ENCODE measurements at places on chromosomes 7 and 10.

GRCh38 chr10:52742731-52743130, 29.9 kb downstream of the MBL2 start:
- no peak for DNase-seq

DNA sequence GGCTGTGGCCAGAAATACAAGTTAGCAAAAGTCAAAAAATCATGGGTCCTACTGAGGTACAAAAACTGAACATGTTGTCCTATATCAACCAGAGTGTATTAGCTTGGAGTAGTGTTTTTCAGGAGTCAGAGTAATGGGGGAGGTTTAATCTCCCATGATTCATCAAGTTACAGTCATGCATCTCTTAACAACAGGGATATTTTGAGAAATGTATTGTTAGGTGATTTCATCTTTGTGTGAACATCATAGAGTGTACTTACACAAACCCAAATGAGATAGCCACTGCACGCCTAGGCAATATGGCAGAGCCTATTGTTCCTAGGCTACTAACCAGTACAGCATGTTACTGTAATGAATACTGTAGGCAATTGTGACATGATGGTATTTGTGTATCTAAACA, 14.9 kb upstream of the TES start:
- no peak for DNase-seq

DNA sequence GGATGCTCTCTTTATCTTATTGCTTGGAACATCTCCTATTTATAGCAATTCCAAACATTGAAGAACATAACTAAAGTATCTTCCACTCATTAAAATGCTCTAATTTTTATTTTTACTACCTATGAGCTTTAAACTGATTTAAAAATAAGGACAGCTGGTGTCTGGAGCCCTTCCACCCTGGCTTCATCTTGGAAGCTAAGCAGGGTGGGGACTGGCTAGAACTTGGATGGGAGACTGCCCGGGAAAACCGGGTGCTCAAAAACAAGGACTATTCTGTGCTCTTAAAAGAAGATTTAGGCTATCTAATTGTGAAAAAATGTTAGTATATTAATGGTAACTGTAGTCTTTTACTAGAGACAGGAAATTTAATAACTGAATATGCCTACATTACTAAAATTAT, 69.2 kb downstream of the ARMC3 start:
- DNase-seq, result peak; percentile 8

DNA sequence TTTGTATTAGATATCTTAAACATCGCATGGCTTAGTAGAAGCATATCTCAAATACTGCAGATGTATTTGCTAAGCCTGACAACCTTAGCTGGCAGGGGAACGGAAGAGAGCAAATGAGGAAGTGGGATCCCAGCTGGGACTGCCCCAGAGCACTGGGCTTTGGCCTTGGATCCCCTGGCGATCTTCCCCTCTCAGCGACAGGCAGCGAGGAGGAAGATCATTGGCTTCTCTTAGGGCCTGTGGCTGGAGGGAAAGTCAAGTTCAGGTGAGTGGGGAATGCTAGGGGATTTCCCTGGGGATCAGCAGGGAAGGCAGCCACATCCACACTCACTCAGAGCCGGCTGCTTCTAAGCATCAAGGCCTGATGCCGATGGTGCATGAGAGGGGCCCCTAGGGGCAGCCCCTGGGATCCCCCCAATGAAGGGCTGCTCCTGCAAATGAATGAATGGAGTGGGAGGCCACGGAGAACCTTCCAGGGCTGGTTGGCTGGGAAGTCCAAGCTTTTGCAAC, 42.0 kb downstream of the LYZL2 start:
- no peak for DNase-seq

DNA sequence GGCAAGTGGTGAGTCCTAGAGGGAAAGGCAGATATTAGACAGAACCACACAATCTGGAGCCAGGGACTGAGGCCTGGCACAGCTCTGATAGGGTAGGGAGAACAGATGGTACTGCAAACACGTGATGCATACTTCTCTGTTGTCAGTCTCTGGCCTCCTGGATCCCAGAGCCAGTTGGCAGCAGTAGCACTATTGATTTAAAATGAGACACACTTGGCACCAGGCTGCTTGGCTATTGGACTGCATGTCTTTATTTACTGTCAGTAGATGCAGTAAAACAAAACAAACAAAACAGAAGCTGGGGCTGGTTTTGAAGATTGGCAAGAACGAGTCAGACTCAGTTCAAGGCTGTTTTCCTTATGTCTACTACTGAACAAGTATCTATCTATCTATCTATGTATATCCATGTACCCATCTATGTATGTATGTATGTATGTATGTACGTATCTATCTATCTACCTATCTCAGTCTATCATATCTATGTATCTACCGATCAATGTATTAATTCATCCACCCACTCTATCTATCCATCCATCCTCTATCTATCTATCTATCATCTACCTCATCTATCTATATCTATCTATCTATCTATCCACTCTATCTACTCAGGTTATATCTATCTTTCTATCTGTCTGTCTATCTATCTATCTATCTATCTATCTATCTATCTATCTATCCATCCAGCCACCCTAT, 23.4 kb upstream of the MGAM2 start:
- DNase-seq, result no peak

DNA sequence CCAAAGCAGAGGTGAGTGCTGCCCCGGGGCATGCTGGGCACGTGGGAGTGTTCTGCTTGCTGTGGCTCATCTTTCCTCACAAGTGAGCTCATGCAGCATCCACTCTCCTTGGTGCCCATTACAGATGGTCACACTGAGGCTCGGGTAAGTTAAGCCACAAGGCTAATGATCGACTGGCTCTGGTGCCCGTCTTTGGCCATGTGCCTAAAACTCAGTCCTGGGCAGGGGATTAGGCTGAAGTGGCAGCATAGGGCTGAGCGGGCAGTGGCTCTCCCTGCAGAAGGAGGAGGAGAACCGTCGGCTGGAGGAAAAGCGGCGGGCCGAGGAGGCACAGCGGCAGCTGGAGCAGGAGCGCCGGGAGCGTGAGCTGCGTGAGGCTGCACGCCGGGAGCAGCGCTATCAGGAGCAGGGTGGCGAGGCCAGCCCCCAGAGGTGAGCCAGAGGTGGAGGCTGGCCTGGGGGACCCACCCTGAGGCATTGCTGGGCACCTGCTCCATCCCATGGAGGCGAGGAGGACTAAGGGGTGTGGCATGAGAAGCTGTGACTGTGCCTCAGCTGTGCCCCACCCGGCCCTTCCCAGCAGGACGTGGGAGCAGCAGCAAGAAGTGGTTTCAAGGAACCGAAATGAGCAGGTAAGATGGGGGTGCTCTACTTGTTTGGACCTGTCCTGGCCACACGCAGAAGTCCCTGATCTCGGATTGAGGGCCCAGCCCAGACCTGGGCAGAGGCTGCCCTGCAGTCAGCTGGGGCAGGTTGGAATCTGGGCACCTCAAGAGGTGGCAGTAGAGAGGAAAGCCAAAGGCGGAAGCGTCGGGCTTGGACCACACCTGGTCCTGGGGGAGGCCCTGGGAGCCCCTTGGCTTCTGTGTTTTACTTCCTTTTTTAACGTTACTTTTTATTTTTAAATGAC, 7.3 kb downstream of the PGAM2 start:
- DNase-seq, result no peak

DNA sequence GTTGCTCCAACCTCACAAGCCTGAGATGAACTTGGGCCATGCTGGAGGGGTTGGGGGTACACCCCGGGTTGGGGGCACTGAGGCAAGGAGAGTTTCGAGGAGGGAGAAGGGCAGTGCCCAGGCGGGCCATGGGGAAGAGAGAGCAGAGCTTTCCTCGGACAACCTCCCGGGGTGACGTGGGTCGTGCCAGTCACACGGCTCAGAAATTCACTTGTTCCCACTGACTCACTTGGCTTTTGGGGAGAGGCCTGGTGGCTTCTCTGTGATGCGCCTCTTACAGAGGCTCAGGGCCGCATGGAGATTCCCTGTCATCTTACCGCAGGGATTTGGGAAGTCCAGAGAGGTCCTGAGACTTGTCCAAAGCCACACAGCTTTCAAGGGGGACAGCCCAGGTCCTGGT, 2.9 kb downstream of the LAT2 start:
- no peak for DNase-seq

- peak; percentile 28 for DNase-seq
These were observed 9.2 kb downstream of the MICU1 start for GRCh38 chr10:72616716-72617115.

- no peak for DNase-seq
These were observed 13.7 kb upstream of the TSPAN15 start for GRCh38 chr10:69437321-69438259.

DNA sequence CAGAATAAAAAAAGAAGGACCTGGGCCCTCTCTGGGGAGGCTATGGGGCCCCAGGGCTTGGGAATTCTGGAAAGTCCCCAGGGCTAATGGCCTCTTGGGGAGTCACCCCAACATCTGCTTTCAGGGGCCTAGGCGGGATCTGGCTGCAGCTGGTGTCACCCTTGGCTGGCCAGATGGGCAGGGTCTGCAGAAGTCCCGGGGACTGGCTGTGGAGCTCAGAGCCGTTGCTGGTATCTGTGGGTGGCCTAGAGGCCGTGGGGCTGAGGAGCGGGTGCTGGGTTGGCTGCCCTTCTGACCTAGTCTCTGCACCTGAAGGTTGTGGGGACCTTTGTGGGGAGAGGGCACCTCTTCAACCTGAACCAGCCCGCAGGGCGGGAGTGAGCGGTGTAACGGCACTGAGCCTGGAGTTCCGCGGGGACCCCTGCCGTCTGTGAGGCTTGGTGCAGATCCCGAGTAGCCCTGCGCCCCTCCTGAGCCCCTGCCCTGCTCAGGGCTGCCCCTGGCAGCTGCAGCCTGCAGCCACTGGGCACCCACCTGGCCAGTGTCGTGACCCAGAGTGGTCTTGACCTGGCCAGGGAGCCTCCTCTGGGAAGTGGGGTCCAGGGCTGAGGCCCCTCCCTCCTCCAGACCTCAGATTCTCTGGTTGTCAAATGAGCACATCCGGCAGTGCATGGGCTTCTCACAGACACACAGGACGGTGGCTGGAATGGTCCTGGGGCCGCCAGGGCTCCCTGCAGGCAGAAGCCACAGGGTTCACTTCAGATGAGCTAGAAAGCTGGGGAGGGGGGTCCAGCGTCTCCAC, 51.5 kb downstream of the UNCX start:
- no peak for DNase-seq

DNA sequence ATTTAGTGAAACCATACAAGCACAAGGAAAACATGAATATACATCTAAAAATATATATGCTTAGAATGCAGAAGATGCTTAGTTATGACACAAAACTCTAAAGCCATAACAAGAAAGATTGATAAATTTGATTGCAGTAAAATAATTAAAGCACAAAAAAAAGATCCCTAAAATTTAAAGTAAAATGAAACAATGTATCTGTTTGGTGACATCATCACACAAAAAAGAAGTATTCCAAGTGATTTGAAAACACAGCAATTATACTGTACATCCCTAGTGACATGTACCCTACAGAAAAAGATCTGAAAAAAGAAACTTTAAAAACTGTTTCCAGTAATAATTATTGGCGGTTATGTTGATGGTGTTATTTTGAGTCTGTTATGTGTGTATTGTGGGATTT, 37.7 kb downstream of the PHYHIPL start:
- no peak for DNase-seq

- no peak for DNase-seq
These were observed 405 bp upstream of the ENTPD1 start for GRCh38 chr10:95755511-95756004.

DNA sequence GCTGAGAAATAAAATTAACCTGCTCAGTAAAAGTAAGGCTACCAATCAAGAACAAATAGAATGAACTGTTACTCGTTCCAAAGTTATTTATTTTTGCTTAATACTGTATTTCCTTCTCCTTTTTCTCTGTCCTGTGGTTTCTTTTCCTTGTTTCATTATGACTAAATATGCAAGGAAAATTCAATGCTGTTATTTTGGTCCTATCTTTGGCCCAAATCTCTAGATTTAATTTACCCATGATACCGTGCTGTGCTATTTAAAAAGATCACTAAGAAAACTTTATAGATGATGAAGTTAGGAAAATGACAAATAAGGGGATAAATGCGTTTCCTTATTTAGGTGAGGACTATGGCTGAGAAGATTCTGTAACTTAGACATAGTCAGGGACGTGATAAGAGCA, 45.3 kb upstream of the FAM133B start:
- DNase-seq, result no peak

GRCh38 chr10:114245121-114245791, 6.2 kb downstream of the VWA2 start:
- no peak for DNase-seq

GRCh38 chr7:77288676-77289320, 89.2 kb upstream of the FGL2 start:
- DNase-seq, result no peak

DNA sequence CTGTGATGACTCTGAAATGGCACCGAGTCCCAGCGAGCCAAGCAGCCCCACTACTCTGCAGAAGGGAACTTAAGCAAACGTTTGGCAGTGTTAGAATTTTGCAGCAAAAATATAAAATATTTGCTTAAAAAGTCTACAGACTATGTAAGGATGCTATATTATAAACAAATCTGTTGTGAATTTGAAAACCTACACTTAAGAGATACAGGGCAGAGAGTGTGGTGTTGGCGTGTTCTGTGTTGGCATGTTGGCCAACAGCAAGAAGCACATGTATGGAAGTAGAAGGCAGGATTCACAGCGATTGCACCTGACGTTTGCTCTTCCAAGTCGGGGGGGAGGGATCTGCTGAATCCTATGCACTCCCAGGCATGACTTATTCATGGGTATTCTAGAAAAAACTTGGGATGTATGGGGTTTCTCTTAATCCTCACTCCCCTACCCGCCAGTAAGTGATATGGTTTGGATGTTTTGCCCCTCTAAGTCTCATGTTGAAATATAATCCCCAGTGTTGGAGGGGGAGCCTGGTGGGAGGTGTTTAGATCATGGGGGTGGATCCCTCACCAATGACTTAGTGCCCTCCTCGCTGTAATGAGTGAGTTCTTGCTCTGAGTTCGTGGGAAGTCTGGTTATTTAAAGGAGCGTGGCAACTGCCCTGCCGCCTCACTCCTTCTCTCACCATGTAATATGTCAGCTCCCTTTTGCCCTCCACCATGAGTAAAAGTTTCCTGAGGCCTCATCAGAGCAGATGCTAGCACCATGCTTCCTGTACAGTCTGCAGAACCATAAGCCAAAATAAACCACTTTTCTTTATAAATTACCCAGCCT, 62.1 kb downstream of the PKD1L1 start:
- no peak for DNase-seq

DNA sequence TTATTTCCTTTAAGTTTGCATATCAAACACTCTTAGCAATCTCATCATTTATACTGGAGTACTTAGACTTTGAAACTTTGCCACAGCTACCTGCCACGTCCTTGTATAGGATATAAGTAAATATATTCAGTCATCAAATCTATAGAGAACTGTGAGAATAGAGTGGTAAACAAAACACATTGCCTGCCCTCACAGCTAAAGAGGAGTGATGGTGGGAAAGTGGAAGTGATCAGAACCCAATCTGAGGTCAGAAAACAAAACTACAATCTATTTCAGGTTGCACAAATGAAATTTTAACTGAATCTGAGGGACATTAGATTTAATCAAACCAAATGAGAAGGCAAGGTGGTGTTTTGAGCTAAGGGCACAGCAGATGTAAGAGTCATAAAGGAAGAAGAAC, 74.8 kb downstream of the ZEB1 start:
- DNase-seq, result no peak

GRCh38 chr7:2632733-2633537, 1.1 kb downstream of the TTYH3 start:
- DNase-seq, result peak; percentile 64

Data from AG10803 (cell line).